ENCODE measurements at places on chromosomes 1 and 21.

- DNase-seq: no peak
These were observed 38.2 kb downstream of the URB2 start for GRCh38 chr1:229664133-229664689.

DNA sequence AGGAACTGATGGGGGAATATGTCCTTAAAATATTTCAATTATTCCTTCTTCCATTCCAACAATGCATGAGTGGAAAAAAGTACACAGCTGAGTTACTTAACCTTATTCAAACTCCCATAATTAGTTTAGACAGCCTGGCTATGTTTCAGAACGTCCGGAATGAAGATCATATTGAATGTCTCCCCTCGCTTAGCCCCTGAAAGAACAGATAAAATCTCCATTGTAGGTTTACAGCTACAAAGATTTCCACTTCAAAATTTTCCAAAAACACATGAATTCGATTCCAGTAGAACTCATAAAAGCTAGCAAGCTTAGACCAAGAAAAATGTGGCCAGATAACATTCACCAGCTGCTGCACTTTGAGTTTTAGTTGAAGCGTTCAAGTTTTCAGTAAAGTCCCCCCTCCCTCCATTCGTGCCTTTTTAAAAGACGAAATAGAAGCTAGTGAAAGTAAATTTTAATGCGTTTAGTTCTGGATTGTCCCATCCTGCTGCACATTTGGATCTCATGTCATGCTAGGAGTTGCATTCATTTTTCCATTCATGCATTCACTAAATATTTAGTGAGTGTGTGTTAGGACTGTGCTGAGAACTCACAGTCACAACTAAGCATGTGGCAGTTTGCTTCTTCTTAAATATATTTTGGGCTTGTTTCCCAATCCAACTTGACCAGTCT lies 29.4 kb upstream of the SSX2IP start:
- DNase-seq: no peak

- DNase-seq: no peak
These were observed 100.9 kb downstream of the ARHGEF10L start for GRCh38 chr1:17640393-17640792.

GRCh38 chr1:27872059-27872801 lies at the start of gene THEMIS2:
Gene THEMIS2 (plus strand): TSS chr1:27872544. CDS start chr1:27872572, 28 bp downstream.
- peak; percentile 78 for DNase-seq

DNA sequence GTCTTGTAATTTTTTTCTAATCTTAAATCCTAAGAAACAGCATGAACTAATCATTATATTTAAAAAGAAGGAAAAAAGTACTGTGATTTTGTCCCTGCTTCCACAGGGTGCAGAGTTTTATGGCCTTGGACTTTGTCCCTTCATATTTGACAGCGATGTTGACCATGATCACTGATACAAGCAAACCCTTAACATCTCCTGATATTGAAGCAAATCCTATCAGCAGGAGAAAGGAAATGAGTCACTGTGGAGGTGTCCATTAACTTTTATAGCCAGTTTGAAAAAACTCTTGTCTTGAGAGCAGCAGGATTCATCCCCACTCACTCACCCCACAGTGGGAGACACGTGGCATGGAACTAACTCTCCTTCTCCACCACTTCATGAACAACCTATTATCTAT lies 5.1 kb upstream of the REG4 start:
- no peak for DNase-seq

DNA sequence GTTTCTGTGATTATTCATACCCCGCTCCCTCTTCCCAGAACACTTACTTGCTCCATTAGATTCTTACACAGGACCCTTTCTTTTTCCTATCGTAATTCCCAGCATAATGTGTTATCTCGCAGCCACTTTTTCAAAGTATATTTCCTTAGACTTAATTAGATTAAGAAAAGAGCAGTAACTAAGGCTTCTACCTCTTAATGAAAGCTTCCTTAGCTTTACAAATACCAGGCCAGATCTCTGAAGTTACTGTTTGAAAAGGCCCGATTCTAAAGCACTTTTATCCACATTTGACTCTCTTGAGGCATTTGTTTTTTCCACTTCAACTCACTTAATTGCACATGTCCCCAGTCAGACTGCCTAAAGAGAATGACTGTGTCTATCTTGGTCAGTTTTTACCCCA lies 1264.3 kb upstream of the ADGRL2 start:
- DNase-seq: no peak

DNA sequence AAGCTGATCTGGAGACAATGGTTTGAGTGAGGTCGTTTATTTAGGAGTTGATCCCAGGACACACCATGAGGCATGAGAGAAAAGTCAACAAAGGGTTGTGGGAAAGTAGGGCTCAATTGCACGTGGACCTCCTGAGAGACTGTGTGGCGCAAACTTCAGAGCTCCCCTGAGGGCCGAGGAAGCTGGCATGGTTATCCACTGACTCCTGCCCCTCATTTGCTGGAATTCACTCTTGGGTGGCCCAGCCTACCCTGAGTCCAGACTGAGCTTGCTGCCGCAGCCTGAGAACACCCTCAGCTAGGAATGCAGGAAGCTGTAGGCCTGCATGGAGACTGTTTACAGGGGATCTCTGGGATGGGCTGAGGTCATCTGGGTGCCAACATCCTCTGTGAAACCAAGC lies 301.0 kb downstream of the RWDD3 start:
- DNase-seq: no peak

DNA sequence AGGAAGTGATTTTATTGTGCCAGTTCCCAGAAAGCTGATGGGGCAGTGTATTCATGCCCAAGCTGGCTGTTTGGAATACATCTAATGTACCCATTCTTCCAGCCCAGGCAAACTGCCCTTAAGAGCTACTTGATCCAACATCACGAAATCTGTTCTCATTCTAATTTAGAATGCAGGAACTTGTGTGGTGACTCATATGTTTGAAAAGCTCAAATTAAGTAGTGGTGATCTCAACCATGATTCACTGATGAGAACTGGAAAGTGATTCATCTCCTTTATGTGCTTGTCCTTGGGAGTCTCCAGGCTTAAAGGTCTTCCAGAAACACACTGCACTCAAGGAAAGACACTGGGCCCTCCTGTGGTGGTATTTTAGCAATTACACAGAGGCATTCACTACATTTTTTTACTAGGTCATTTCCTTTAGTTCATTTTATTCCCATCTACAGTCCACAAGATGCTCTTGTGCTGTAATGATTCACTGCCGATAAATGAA lies 65.4 kb downstream of the RPE65 start:
- no peak for DNase-seq

GRCh38 chr1:87084244-87084836 lies 169.9 kb downstream of the HS2ST1 start:
- DNase-seq: no peak

DNA sequence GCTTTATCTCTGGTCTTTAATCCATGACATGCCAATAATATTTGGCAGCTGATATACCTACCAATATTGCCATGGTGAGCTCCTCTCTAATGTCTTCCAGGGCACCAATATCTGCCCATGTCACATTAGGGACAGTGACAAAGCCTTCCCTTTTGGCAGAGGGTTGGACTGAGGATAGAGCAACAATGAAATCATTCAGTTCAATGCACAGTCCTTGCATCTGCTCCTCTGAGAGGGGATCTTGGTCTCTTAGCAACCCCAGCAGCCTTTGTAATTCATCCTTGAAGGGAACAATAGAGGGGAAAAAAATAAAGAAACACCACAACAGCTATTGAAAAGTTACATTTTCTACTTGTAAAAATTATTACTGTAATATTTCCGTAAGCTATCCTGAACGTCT lies 42.3 kb downstream of the NVL start:
- DNase-seq: no peak

- DNase-seq: no peak
These were observed 72.0 kb upstream of the ZNF326 start for GRCh38 chr1:89922911-89923310.
